ENCODE measurements at places on chromosomes 16 and 17. TPM values are rescaled to one million over a fixed set of nuclear protein-coding genes. Genes with fewer than 3 reads are reported as not detected.

MYH8 gene
- not detected for total RNA-seq

DNA sequence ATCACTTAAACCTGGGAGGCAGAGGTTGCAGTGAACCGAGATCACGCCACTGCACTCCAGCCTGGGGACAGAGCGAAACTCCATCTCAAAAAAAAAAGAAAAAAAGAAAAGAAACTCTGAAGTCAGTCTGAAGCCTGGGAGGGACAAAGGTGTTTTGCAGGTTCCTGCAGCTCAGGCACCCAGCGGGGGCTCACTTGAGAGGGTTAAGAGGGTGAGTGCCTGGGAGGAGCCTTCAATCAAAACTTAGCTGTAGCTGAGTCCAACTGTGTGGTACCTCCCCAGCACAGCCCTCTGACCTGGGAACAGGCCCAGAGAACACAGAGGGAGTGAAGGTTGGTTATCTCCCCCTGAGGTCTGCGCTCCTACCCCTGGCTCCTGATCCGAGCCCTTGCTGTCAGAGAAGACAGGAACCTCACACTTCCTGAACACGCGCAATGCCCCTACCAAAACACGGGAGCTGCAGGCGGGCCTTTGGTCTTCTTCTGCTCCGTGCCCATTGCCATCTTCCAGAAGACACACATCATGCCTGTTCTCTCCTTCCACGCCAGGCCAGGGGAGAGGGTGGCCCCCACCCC, 20.4 kb upstream of the ZC3H18 start:
- DNase-seq: no peak

GRCh38 chr17:81898029-81898866, 3.8 kb upstream of the NPB start:
- DNase-seq: no peak

DNA sequence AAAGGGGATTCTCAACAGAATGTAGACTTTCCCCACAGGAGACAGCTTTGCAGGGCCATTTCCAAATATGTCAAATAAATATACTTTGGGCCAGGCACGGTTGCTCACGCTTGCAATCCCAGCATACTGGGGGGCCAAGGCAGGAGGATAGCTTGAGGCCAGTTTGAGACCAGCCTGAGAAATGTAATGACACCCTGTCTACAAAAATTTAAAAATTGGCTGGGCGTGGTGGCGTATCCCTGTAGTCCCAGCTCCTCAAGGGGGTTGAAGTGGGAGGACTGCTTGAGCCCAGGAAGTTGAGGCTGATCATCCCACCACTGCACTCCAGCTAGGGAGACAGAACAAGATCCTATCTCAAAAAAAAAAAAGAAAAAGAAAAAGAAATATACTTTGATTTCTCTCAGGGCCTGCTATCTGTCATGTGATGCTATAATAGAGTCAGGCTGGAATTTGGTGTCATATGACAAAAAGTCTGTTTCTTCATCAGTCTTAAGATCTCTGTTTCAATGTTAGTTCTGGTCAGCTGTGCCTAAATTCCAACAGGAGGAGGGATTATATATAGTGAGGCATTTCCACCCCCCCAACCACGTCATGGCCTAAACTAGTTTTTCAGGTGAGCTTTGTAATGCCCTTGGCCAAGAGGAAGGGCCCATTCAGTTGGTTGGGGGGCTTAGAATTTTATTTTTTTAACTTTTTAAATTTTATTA, 4.3 kb upstream of the ZDHHC7 start:
- no peak for DNase-seq

CTU2 gene
- 24.1 TPM for total RNA-seq

- peak; percentile 82 for DNase-seq
Observed at GRCh38 chr17:81995463-81996231, 18.2 kb downstream of the ASPSCR1 start.

Data from chondrocyte (in vitro differentiated cells).